Esophagus squamous epithelium (tissue), 5 donors: ENCODE measurements at places on chromosomes 4 and X. TPM values are rescaled to one million over a fixed set of nuclear protein-coding genes. Genes with fewer than 3 reads are reported as not detected.

GRCh38 chr4:163378661-163379060, 35.0 kb downstream of the NPY5R start:
- no peak for DNase-seq

Gene CCNA2
- 11.6 TPM for total RNA-seq

DNA sequence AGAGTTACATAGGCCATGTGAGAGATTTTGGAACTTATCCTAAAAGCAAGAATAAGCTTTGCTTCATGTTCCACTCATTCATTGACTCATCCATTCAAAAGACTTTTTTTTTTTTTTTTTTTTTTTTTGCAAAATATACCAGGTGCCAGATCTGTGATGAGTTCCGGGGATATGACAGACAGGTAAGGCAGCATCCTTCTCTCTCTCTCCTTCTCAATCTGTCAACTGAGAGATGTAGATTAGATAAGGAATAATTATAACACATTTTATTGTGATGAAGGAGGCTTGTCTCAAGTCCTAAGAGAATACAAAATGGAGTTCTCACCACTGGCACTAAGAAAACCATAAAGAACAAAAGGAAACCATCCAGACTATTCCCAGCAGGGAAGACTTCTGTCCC, 190.2 kb upstream of the CPEB2 start:
- no peak for DNase-seq

Gene UGT2A3
- total RNA-seq = not detected

Gene SLC26A1
- not detected for total RNA-seq

Gene INTS6L
- total RNA-seq = 5.8 TPM

DNA sequence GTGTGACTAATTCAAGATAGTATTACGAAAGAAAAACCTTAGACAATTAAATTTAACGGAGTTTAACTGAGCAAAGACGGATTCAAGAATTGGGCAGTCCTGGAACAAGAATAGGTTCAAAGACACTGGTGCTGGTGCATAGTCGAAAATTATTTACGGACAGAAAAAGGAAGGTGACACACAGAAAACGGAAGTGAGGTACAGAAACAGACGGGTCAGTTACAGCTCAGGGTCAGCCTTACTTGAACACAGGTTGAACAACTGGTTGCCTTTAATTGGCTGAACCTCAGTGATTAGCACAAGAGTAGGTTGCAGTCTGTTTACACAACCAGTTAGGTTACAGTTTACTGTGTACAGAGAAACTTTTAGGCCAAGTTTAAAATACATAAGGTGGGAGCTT, 31.5 kb downstream of the KLHL8 start:
- no peak for DNase-seq

Gene F11
- not detected for total RNA-seq

- no peak for DNase-seq
Measured at GRCh38 chr4:62135565-62136156, 935.5 kb downstream of the ADGRL3 start.

GRCh38 chr4:70874268-70875156, 27.7 kb upstream of the MOB1B start:
- DNase-seq = no peak

Gene ZDHHC15
- 0.26 TPM for total RNA-seq

Gene SOD3
- total RNA-seq = 5.0 TPM

Gene KCNIP4
- total RNA-seq = not detected

- DNase-seq = no peak
Measured at GRCh38 chrX:49910344-49910743, 12.1 kb upstream of the CLCN5 start.

DNA sequence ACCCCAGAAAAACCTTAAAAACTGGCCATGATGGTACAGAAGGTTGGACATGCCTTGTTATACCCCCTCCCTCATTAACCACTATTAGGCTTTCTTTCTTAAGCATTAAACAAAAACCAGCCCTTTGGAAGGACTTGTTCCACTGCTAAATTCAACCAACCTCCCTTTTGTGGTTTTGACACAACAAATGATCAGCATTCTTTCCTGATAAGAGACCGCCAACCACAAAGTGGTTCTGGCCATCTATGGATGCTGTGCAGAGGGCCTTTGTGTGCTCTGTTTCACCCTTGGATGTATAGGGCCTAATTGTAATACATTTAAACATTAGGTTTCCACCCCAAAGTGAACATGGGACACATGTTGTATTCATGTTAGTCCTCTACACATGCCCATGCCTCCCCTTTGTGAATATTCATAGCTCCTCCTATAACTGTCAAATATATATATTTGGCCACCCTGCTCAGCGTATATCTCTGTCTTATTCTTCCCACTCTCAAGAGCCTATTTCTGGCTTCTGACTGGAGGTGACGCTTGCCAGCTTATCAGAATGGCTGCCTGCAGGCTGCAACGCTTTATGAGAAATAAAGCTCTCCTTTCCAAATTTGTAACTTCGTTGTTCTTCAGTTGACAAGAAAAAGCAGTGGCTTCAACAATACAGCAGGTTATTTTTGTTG, 126.6 kb downstream of the NPNT start:
- no peak for DNase-seq

DNA sequence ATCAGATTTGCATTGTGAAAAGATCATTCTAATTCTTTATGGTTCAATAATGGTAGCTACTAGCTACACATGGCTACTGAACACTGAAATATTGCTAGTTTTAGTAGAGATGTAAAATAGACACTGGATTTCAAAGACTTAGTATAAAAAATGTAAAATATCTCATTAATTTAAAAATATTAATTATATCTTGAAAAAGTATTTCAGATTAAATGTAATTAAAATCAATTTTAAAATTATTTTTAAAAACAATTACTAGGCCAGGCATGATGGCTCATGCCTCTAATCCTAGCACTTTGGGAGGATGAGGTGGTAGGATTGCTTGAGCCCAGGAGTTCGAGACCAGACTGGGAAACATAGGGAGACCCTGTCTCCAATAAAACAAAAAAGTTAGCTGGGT, 20.4 kb upstream of the TLR2 start:
- no peak for DNase-seq

Gene PLP1
- 6.2 TPM for total RNA-seq
